ENCODE measurements at places on chromosomes 11 and 22.
A peak's percentile ranks its signal among the peaks of the same experiment; 100 is the strongest.

- DNase-seq = no peak
Observed at GRCh38 chr11:40338739-40339138, 1120.7 kb downstream of the LRRC4C start.

- DNase-seq = no peak
Observed at GRCh38 chr22:29370537-29370936, 17.8 kb downstream of the AP1B1 start.

GRCh38 chr11:32297611-32298011, 137.7 kb downstream of the WT1 start:
- DNase-seq = peak; percentile 2

DNA sequence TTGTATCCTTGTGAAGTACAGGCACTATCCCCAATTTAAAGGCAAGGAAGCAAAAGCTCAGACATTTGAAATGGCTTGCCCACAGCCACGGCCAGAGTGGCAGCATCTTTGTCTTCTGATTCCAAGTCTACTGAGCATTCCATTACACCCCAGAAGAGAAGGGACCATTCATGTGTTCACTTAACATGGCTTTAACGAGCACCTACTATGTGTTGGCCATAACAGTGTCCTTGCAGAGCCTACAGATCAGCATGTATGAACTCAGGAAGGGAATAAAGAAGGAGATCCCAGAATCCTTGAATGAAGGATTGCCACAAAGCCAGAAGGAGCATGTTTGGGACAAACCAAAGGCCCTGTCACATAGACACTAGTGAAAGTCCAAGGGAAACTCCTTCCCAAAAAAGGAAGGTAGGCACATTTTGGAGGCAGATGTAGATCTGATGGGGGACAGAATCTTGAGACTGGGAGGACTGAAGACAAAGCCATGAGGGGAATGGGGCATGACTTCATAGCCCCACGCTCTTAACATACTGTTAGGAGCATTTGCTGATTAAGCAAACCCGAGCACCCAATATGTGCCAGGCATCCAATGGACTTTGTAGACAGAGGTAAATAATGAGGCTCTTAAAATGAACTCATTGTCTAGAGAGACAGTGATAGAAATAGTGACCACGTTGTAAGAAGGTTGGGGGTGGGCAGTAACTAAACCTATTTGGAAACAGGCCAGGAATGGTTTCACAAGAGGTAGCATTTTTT, 54.9 kb downstream of the P4HA3 start:
- no peak for DNase-seq

DNA sequence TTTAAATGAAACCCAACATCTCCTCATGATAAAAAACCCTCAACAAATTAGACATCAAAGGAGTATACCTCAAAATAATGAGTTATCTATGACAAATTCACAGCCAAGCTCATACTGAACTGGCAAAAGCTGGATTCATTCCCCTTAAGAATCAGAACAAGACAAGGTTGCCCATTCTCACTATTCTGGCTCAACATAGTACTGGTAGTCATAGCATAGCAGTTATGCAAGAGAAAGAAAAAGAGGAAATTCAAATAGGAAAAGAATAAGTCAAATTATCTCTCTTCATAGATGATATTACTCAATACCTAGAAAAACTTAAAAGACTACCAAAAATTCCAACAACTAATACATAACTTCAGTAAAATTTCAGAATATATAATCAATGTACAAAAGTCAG, 29.4 kb upstream of the XKR3 start:
- DNase-seq = no peak

DNA sequence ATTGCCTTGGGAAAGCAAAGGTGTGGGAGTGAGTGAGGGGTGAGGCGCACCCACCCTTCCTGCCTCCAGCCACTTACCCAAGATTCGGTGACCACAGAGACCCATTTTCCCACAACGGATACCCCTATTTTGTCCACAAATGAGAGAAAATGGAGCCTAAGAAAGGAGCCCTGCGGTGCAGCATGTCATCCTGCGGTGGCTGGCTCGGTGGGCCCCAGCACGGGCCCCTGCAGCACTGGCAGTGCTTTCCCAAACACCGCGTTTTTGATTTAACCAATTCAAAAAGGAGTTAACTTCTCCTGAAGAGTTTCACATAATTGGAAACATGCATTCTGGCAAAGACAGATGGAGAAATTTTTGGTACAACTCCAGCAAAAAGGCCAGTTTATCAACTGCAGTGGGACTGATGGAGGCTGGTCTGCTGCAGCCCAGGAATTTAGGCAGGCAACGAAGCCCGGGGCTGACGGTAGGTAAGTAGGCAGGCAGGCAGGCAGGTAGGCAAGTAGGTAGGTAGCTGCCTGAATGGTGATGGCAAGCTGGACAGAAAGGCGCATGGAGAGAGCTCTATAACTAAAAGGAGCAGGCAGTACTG, 84.2 kb downstream of the FDX1 start:
- no peak for DNase-seq

DNA sequence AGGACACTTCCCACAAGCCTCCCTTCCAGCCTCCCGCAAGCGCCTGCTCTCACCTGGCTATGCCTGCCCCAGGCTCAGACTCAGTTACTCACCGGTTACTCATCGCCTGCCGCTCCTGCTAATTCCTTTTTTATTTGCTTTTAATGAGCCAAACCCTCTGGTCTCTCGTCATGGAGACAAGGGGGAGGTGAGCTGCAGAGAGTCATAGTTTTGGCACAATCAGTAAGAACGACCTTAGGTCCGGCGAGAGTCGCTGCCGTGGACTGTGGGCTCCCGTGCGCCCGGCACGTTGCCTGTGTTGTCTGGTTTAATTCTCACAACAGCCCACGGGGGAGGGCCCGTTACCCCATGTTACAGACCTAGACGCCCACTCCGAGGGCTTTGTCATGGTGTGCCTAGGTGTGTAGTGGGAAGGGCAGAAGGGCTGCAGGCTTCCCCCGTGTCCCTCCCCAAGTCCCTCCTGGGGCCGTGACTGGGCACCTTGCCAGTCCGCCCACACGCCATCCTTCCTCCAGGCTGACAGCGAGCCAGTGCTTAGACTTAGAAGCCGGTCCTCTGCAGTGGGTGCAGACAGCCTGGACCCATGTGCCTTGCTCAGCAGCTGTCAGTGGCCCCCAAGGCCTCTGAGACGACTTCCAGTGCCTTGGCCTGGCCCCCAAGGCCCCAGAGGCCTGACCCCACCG, 42.2 kb downstream of the WNT7B start:
- peak; percentile 19 for DNase-seq

GRCh38 chr11:15884141-15884540, 472.2 kb downstream of the SOX6 start:
- no peak for DNase-seq

DNA sequence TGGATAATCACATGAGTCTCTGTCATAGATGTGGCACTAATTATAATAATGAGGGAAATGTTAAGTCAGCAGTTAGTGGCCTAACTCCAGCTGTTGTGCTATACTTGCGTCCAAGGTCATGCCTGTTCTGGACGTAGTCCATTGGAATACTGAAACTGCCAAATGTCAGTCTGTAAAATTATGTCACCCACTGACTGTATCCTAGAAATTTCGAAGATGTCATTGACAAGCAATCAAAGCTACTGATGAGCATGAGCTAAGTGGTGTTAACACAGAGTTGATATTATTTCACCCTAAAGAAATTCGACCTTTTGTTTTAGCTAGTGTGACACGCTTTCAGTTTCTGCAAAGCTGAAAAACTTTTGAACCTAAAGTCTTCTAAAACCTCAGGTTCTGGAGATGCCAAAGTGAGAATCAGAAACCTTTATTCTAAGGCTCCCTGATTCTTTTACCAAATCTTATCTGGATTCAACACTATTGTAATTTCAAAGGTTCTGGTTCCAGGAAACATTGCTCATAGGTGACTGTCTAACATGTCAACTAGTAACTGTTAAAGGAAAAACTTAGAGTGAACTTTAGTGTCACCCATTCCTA, 14.9 kb upstream of the ME3 start:
- no peak for DNase-seq

GRCh38 chr11:25733777-25734176, 598.2 kb upstream of the ANO3 start:
- DNase-seq = no peak

GRCh38 chr22:30118291-30118690, 38.0 kb downstream of the HORMAD2 start:
- DNase-seq = no peak

GRCh38 chr22:47295982-47296381, 533.5 kb downstream of the TBC1D22A start:
- no peak for DNase-seq

DNA sequence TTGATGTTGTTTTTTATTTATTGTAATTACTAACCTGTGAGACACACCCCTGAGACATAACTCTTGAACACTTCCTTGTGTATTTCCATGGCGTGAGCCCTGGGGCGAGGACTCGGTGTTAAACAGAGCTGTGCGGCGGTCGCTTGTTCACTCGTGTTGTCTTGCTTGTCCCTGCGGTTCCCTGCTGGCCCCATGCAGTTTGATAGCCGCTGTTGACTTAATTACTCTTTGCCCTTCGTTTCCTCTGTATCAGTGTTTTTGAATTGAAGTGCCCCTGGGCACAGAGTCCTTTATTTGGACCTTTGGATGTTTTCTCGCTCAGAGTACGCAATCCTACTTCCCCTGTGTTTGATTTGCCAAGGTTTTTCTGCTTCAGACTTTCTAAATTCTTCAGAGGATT, 52.7 kb downstream of the TBC1D22A start:
- DNase-seq = no peak

- DNase-seq = no peak
Observed at GRCh38 chr11:21402274-21402673, 732.9 kb downstream of the NELL1 start.

All from NCI-H345 (cell line).